ENCODE measurements at places on chromosomes 3 and 15.

DNA sequence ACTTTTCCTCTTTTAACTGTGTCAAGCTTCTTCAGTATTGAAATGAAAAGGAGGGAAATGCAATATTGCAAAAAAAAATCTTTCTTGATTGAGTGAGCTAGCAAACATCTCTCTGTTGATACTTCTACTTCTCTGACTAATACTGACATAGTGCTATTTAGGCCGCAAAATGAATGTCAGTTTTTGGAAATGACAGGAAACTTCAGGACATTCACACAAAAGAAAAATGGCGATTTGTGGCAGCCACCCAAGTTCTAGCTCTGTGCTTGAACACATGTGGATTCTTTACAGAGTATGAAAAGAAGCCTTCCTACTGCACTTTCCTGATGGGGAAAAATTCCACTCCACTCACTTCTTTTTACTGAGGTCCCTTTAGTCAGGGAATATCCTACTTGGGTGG is 486.8 kb upstream of the ALCAM start:
- DNase-seq = no peak

- DNase-seq = no peak
These were observed 7.2 kb upstream of the IVD start for GRCh38 chr15:40398413-40398873.

DNA sequence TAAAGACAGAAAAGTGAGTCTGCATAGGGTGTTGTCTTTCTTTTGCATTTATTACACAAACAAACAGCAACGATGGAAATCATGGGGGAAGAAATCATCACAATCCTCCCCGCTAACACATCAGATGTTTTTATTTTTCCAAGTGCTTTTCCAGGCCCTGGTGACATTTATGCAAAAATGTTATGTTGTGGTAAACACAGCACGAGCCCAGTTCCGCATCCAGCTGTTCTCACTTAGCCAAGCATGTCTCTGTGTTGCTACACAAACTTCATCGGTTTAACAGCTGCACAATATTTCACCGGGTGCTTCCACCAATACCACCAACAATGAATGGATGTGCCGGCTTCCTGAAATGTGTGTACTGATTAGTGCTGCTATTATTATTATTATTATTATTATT is 53.7 kb upstream of the ABHD17C start:
- no peak for DNase-seq

DNA sequence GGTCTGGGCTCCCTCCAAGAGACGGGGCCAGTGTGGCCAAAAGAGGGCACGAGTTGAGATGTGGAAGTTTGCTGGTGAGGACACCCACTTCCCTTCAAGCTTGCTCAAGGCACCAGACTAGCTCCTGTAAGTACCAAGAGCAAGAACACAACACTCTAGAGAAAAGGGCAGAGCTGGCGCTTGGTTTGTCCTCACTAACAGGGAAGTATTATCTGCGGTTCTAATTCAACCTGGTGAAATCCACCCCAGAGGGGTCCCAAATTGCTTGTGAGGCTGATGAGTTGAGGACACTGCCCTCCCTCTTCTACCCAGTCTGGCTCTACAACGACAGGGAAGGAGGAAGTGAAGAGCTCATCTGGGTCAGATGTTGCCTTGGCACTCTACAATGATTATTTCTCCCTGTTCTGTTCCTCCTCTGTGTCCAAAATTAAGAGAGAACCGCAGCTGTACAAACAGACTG is 16.9 kb upstream of the FSIP1 start:
- no peak for DNase-seq

DNA sequence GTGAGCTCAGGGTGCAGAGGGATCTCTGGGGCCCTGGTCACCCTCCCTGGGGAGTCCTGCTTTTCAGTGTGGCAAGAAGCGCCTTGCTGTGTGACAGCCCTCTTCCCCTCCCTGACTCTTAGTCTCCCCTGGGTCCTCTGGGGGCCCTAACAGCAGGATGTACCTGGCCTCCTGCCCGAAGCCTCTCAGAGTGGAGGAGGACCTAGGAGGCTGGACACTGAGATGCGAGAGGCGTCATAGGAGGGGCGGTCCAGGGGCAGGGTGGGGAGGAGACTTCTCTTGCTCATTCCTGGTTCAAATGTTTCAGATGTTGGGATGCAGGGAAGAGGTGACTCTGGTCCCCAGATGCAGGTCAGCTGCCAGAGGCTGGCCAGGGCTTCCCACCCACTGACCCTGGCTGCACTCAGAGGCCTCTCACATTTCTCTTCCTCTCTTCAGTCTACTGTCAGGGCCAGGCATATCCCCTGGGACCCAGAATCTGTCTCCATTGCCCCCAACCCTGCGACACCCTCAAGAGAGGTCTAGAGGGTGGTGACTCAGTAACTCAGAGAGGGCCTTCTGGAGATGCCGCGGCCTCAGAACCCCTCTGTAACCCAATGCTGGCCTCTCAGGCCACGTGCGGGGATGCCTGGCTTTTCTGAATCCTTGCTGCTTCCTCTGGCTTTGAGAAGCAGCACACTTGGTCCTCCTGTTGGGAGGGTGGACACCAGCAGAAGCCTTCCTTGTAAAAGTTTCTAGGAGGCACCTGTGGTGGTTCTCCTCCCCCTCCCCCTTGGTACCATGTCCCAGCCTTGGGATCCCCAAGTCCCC is 25.9 kb downstream of the SNX33 start:
- DNase-seq = no peak

GRCh38 chr3:108602249-108602934 is 12.9 kb downstream of the DZIP3 start:
- DNase-seq = no peak

DNA sequence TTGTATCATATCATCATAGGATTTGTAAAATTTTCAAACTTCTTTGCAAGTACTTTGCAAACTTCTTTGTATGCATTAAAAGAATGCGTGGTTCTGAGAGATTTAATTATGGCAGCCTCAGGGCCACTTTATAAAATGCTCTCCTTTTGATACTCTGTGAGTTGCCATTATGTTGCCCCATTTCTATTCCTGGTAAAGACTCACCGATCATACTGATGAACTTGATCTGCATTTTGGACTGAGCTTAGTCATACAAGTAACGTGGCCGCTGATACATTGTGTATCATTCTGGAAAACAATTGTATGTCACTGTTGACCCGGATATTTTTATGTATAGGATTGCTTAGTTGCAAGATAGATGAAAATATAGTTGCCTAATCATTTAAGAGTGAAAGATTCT is 38.8 kb downstream of the AKAP13 start:
- DNase-seq = no peak

- no peak for DNase-seq
These were observed 20.7 kb upstream of the SSR3 start for GRCh38 chr3:156575641-156576040.

- DNase-seq = no peak
These were observed 130.9 kb downstream of the LRRK1 start for GRCh38 chr15:101049856-101050622.

- peak; percentile 37 for DNase-seq
These were observed 291.1 kb upstream of the ROPN1 start for GRCh38 chr3:124282751-124283651.

DNA sequence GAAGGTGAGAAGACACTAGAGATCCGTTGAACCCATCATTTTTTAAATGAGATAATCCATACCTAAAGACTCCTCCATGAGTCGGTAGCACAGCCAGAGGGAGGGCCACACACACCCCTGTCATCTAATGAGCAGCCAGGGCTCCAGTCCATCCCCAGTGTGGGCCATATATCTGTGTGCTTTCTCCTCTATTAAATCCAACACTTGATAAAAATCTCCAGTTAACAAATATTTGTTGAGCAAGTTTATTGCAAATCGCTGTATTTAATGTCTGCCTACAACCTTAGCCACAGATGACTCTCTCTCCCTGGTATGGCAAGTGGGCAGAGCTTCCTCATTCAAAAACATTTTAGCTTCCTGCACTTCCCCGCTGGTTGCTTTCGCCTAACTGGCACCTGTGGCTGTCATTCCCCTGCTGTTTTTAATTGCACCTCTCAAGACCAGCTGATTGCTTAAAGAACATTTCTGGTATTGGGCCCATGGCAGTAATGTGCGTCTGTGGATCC is 82.8 kb downstream of the SMAD3 start:
- DNase-seq = peak; percentile 76

DNA sequence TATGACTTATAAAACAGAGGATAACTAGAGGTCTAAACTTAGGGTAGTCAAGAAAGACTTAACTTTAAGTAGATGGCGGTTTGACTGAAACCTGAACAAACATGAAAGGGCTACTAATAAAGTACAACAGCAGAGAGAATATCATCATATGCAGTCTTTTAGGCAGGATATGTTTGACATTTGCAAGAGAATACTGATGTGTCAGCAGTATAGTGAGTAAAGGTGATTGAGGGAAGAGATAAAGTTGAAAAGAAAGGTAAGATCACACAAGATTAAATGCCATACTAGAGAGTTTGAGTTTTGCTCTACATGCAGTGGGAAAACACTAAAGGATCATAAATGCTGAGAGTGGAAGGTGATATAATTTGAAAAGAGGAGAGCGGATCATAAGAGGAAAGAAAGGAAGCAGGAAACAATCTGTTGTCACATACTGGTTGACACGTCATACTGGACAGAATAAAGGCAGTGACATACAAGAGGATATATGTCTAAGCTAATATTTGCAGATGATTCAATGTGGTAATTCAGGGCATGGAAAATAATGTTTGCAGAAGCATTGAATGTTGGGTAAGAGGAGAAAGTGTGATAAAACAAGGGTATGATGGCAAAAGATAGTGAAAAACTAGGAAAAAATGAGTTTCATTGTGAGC is 223.0 kb downstream of the EPHA6 start:
- no peak for DNase-seq

DNA sequence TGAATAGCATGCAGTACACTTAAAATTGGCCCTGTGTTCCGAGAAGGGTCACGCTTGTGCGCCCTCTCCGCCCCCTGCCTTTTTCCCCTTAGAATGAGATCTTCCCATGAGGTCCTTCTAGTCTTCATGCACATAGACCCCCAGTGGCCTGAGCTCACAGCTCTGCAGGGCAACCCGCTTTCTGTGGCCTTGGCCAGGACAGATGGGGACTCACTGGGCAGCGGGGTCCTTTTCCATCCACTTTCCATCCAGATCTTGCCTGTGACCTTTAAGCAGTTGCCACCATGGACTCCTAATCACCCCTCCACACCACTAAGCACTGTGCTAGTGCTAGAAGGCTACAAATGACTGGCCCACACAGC is 244.4 kb downstream of the UACA start:
- no peak for DNase-seq

GRCh38 chr3:109440353-109440752 is 103.0 kb upstream of the DPPA4 start:
- no peak for DNase-seq

DNA sequence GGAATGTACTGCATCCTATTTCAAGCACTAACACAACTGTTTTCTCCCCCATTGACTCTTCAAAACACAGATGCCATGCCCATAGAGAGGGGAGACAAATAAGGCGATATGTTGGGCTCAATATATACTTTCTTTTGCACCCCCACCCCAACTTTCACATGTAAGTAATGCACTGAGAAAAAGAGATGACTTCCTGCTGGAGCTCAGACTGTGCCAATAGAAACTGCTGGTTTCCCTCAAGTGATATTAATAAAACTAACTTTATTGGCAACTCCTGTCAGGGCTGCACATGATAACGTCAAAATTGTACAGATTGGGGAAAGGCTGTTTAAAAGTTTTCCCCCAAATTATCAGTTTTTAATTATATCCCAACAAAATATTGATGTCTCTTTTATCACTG is 163.0 kb downstream of the TNIK start:
- DNase-seq = no peak

DNA sequence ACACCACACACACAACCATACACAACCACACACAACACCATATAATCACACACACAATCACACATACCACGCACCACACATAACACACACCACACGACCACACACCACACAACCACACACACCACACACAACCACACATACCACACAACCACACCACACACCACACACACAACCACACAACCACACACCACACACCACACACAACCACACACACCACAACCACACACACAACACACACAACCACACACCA is 24.2 kb downstream of the CPN2 start:
- no peak for DNase-seq

- DNase-seq = no peak
These were observed 263.8 kb downstream of the LPP start for GRCh38 chr3:188417766-188418165.

DNA sequence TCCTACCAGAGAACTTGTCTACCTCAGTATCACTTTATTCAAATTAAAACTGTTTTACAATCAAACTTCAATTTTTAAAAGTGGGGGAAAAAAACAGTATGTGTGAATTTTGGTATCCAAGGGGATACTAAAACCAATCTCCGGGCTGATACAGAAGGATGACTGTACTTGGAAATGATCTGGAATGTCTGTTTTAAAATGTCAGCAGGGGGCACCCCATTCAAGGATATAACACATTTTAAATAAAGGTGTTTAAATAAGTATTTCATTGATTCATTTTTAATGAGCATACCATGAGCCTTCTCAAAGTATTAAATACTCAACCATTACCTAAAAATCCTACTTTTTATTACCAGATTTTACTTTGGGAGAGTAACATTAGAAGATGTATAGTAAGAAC is 67.9 kb downstream of the ULK4 start:
- peak; percentile 10 for DNase-seq
